Naive B cell (primary cell): ENCODE measurements at places on chromosomes 12 and 14.

- H3K27ac ChIP-seq, result no peak overlapping the region
- H3K36me3 ChIP-seq, result peaks cover 4% of the 10 kb centered on the region
- no peak for DNase-seq
- H3K4me1 ChIP-seq, result no peaks in the 10 kb centered on the region
- H3K27me3 ChIP-seq, result no peaks in the 10 kb centered on the region
Observed at GRCh38 chr14:42013153-42013552, 406.5 kb downstream of the LRFN5 start.

GRCh38 chr14:105351920-105352851 is 37.6 kb downstream of the PACS2 start:
- H3K4me3 ChIP-seq, result peak overlapping the region; percentile 39
- H3K27ac ChIP-seq, result peak overlapping the region; percentile 76
- peak; percentile 88 for DNase-seq
- H3K36me3 ChIP-seq, result no peaks in the 10 kb centered on the region
- H3K27me3 ChIP-seq, result no peaks in the 10 kb centered on the region

GRCh38 chr14:101217616-101218371 is 314.3 kb upstream of the RTL1 start:
- H3K36me3 ChIP-seq, result no peaks in the 10 kb centered on the region
- H3K4me1 ChIP-seq, result no peaks in the 10 kb centered on the region
- no peak overlapping the region for H3K4me3 ChIP-seq
- H3K27ac ChIP-seq, result no peak overlapping the region
- H3K27me3 ChIP-seq, result no peaks in the 10 kb centered on the region

DNA sequence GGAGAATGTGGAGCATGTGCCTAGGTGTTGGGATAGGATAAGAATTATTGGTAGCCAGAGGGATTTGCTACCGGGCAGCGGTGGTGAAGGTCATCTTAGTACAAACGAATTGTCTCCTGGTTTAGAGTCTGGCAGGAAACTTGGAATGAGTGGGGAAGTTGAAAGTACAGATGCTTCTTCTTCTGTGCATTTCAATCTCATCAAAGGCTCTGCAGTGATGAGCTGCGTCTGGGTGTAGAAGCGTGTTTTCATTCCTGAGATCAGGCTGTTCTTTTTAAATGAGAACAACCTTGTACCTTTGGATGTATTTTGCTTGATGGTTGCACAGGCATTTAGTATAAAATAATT is 2.1 kb downstream of the WNK1 start:
- DNase-seq, result no peak
- no peaks in the 10 kb centered on the region for H3K27me3 ChIP-seq
- peak overlapping the region; percentile 96 for H3K27ac ChIP-seq

GRCh38 chr14:52150162-52150561 is 81.3 kb upstream of the NID2 start:
- H3K4me3 ChIP-seq, result no peak overlapping the region
- H3K36me3 ChIP-seq, result peaks cover 10% of the 10 kb centered on the region
- no peak overlapping the region for H3K27ac ChIP-seq
- peaks cover 5% of the 10 kb centered on the region for H3K27me3 ChIP-seq
- DNase-seq, result no peak
- peaks cover 11% of the 10 kb centered on the region for H3K4me1 ChIP-seq

GRCh38 chr14:36723530-36723929 is 61.9 kb downstream of the PAX9 start:
- no peaks in the 10 kb centered on the region for H3K36me3 ChIP-seq
- no peaks in the 10 kb centered on the region for H3K27me3 ChIP-seq
- DNase-seq, result no peak
- H3K4me1 ChIP-seq, result no peaks in the 10 kb centered on the region
- H3K4me3 ChIP-seq, result no peak overlapping the region
- no peak overlapping the region for H3K27ac ChIP-seq
